ENCODE measurements at places on chromosomes 5 and 9.

DNA sequence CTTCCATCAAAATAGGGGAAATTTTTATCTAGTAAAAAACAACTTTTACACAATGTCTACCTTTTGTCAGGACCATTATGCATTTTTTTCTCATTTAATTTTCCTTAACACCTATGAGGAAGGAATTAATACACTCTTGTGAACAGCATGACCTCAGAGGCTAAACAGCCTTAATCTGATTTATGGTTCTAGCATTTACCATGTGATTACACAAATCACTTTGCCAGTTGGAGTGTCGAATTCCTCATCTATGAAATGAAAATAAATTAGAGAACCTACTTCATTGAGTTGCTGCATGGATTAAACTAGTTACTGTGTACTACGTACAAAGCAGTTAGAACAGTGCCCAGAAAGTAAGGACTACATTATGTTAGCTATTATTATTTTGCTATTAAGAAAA, 187.7 kb upstream of the MPDZ start:
- H3K4me3 ChIP-seq: no peak overlapping the region
- no peaks in the 10 kb centered on the region for H3K36me3 ChIP-seq
- H3K27ac ChIP-seq: no peak overlapping the region

GRCh38 chr5:73143716-73144115, 23.3 kb downstream of the TMEM171 start:
- H3K4me1 ChIP-seq: peaks cover 9% of the 10 kb centered on the region
- no peak overlapping the region for H3K27ac ChIP-seq
- H3K4me3 ChIP-seq: no peak overlapping the region
- no peaks in the 10 kb centered on the region for H3K36me3 ChIP-seq
- DNase-seq: no peak

DNA sequence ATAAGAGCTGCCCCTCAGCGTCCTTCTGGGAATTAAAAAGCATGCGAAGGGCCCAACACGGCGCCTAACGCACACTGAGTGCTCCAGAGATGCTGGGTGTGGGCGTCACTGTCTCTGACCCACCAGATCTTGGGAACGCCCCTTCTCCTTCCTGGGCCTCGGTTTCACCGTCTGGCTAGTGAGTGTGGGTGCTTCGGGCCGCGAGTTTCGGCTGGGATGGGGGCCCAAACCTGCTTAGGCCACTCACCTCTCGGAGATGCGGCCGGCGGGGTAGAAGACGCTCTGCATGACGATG, 3.7 kb downstream of the PIP5KL1 start:
- peak overlapping the region; percentile 33 for H3K4me3 ChIP-seq
- H3K4me1 ChIP-seq: peaks cover 24% of the 10 kb centered on the region
- DNase-seq: no peak
- H3K27ac ChIP-seq: no peak overlapping the region

DNA sequence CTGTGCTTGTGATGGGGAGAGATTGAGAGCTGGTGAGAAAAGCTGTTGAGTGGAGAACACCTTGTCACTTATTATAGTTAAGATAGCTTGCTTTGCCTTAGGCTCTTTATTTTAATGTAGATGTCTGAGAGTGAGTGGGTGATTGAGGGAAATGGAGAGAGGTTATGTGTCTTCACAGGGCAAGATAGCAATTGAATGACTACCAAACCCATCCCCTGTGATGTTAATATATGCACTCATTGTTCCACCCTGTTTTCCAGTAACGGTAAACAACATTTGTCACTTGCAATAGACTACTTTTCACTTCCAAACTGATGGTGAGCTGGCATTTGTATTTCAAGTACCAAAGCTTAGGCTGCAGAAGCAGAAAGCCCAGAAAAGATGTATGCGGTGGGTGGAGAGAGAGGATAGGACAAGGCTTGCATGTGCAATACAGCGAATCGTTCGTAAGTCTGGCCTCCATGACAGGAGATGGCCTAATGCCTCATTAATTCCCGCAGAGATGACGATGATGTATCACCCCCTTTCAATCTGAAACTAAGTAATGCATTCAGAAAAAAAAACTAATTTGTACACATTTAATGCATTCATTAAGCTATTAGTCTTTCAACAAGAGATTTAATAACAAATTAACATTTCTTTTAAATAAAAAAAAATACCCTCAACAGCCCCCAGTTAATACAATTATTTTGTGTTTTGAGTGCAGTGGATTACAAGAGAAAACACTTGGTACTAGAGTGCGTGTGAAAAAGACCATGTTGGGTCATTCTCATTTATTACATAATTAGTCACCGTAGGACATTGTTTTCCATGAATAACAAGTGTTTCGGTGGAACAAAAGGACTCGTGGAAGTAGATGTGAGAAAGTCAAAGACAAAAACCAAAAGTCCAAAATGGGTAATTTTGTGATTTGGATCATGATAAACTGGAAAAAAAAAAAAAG, 699.0 kb downstream of the BRINP1 start:
- no peaks in the 10 kb centered on the region for H3K4me1 ChIP-seq
- no peaks in the 10 kb centered on the region for H3K36me3 ChIP-seq
- no peak overlapping the region for H3K27ac ChIP-seq
- no peaks in the 10 kb centered on the region for H3K27me3 ChIP-seq
- DNase-seq: no peak
- H3K4me3 ChIP-seq: no peak overlapping the region

DNA sequence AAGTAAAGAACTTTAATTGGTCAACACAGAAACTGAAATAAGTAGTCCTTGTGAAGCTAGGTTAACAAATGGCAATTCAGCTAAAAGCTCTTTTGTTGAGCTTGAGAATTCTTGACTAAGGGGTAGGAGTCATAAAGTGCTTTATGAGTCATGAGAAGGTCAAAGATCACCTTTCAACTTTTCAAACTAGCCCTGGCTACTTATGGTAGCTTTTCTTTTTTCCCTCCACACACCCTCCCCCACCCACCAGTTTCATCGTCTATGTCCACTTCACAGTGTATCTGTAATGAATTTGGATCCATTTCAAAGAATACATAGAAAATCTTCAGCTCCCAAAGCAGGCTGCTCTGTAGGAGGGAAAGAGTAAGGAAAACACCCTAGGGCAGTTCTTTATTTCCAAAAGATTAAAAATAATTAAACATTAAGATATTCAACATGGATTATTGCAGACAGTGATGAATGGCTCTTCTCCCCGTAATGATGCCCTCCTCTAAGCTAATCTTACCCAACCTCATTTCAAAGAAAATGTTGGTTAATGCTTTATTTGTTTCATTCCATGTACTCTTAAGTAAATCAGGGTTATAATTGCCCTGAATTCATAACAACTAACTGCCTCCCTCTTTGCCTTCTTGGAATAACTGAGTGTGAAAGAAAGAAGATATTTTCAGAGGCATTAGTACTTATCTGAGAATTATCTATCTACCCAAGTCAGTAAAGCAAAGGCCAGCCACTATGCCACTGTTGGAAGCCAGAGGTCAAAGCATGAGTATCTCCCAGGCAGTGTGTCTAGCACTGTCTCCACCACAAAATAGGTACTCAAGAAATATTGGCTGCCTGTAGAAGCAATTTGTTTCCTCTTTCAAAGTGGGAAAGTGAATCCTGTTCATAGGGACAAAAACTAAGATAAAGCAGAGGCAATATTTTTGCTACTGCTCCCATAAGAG, 290.6 kb downstream of the PIK3R1 start:
- H3K4me3 ChIP-seq: no peak overlapping the region
- DNase-seq: no peak
- H3K27ac ChIP-seq: no peak overlapping the region
- H3K4me1 ChIP-seq: no peaks in the 10 kb centered on the region
- no peaks in the 10 kb centered on the region for H3K27me3 ChIP-seq
- H3K36me3 ChIP-seq: no peaks in the 10 kb centered on the region

DNA sequence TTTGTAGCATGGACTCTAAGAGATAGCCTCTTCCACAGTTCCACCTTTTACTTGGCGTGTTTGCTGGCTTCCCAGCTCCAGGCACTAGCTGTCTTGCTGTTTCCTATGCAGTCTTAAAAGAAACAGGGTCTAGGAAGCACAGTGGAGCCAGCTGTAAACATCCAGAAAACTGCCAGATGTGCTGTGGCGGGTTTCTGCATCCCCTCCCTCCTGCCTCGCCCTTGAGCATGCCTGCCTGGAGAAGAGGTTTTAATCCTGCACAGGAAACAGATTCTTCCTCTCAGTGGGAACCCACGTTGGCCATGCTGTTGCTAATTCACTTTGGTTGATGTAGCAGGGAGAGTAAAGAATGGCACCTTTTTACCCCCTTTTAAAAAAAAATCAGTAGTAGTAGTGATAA, 121.3 kb downstream of the RPS23 start:
- no peaks in the 10 kb centered on the region for H3K4me1 ChIP-seq
- no peak overlapping the region for H3K4me3 ChIP-seq
- no peaks in the 10 kb centered on the region for H3K27me3 ChIP-seq
- H3K36me3 ChIP-seq: no peaks in the 10 kb centered on the region
- H3K27ac ChIP-seq: no peak overlapping the region

DNA sequence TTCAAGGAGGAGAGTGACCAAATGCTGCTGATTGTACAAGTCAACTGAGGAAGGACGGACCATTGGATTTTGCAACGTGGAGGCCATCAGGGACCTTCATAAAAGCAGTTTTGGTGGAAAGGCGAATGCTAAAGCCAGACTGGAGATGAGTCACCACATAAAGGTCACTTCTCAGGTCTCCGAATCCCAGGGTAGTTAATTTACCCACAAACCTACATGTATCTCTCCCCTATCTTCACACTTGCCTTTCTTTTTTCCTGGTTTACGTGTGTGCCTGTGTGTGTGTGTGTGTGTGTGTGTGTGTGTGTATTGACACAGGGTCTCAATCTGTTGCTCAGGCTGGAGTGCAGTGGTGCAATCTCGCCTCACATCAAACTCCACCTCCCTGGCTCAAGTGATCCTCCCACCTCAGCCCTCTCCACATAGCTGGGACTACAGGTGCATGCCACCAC, 4.6 kb upstream of the CTNNA1 start:
- H3K36me3 ChIP-seq: no peaks in the 10 kb centered on the region
- H3K4me1 ChIP-seq: peaks cover 5% of the 10 kb centered on the region
- no peak overlapping the region for H3K4me3 ChIP-seq
- no peaks in the 10 kb centered on the region for H3K27me3 ChIP-seq

DNA sequence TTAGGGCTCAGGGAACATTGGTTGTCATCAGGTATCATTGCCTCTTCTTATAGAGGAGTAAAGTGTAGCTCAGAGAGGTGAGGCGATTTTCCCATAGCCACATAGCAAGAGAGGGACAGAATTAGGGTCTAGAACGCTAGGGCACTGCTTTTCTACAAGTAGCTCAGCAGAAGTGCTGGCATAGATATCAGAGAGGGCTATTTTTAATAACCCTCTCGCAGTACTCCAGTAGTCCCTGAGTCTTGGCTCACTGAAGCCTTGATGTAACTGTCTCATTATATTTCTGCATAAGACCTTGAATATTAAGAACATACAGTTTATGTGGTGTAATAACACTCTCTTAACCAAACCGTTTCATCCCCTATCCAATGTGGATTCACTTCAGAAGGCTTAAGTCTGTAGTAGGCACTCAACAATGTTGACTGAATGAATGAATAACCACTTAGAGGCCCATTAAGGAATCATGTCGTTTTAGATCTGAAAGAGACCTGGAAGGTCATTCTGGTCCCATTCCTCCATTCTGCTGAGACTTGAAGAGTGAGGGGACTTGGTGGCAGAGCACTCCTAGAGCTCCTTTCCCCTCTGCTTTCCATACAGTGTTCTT, 4.7 kb upstream of the FRMPD1 start:
- no peaks in the 10 kb centered on the region for H3K36me3 ChIP-seq
- no peaks in the 10 kb centered on the region for H3K27me3 ChIP-seq
- H3K4me3 ChIP-seq: no peak overlapping the region

DNA sequence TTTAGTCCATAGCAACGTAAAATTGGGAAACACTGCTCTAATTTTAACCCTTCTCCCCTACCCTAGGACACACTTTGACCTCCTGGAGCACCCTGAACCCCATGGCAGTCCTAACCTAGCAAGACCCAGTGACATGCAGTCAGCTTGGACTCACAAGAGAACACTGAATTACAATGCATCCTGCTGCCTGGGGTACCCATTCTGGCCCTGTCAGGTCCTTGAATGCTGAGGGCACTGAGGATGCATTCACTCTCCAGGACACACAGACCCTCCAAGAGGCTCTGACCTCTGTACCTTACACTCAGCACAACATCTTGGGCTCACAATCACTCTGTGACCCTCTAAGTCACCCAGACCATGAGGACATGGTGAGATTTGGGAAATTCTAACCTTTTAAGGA, 1.8 kb upstream of the PROP1 start:
- no peak overlapping the region for H3K27ac ChIP-seq
- no peaks in the 10 kb centered on the region for H3K4me1 ChIP-seq
- no peaks in the 10 kb centered on the region for H3K27me3 ChIP-seq
- H3K4me3 ChIP-seq: no peak overlapping the region
- DNase-seq: no peak
- no peaks in the 10 kb centered on the region for H3K36me3 ChIP-seq

DNA sequence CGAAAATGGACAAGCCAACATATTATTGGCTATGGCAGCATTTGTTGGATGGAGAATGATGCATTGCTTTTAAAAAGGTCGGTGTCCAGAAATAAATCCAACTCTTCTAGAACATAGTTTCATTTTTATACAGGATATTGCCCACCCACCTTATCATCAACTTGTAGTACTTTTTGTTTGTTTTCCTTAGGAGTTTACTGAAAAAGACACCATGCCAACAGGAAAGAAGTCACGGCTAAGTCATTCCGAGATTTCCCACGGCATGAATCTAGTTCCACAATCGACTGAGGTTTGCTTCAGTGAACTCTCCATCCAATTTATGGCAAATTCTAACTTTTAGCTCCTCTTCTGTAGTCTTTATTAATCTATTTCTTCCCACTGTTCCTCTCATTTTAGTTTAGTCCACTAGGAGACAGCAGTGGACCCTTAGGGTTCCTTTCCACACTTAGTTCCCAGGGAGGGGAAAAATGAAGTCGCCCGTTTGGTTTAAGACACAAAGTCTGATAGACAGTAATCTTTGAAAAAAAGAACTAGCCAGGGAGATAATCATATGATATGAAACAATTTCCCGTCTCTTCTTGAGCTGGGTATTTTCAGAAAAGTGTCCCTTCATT, 237.5 kb downstream of the AP3B1 start:
- no peaks in the 10 kb centered on the region for H3K27me3 ChIP-seq
- no peak overlapping the region for H3K27ac ChIP-seq
- peaks cover 3% of the 10 kb centered on the region for H3K4me1 ChIP-seq
- H3K4me3 ChIP-seq: peak overlapping the region; percentile 29

DNA sequence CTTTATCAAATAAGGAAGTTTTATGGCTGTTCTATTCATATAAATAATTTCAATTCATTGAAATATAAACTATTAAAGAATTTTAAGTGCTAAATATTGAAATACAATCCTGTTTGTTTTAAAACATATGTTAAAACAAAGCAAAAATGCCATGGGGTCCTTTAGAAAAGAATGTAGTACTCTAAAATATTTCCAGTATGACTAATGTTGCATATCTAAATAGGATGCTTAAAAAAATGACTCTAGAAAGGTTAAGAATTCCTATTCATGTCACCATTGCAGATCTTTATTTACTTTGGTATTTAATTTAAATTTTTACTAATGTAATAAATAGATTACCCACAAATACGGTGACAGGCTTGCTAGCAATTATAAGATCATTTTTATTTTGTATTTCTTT, 132.3 kb downstream of the ZNF608 start:
- H3K4me1 ChIP-seq: no peaks in the 10 kb centered on the region
- H3K27me3 ChIP-seq: no peaks in the 10 kb centered on the region
- H3K4me3 ChIP-seq: no peak overlapping the region

- peaks cover 7% of the 10 kb centered on the region for H3K36me3 ChIP-seq
- peaks cover 51% of the 10 kb centered on the region for H3K4me1 ChIP-seq
- H3K4me3 ChIP-seq: peak overlapping the region; percentile 16
- DNase-seq: no peak
- no peak overlapping the region for H3K27ac ChIP-seq
- no peaks in the 10 kb centered on the region for H3K27me3 ChIP-seq
These were observed 17.2 kb downstream of the KDM3B start for GRCh38 chr5:138369706-138370105.
